Amygdala (tissue), 56 donors: ENCODE measurements at places on chromosomes 6 and 20.

GRCh38 chr6:143146186-143146851 lies 85.6 kb downstream of the AIG1 start:
- DNase-seq = no peak

- DNase-seq = no peak
These were observed 16.4 kb upstream of the IBTK start for GRCh38 chr6:82263916-82264315.

DNA sequence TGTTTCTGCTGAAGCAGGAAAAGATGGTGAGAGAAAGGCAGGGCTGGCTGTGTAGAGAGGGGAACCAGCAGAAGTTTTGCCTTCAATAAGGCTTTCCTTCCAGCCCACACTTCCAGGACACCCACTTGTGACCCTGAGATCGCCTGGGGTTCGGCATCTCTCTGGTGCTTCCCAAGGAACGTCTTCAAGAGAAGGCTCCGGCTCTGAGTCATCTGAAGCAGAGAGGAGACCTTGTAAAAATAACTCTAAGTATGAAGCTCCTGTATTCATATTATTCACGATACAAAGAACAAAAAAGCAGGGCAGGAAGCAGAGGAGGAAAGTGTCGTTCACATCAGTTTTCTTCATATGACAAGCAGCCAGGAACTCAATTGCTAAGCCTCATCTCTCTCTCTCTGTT lies 95.4 kb upstream of the MRPS10 start:
- DNase-seq = peak; percentile 16

DNA sequence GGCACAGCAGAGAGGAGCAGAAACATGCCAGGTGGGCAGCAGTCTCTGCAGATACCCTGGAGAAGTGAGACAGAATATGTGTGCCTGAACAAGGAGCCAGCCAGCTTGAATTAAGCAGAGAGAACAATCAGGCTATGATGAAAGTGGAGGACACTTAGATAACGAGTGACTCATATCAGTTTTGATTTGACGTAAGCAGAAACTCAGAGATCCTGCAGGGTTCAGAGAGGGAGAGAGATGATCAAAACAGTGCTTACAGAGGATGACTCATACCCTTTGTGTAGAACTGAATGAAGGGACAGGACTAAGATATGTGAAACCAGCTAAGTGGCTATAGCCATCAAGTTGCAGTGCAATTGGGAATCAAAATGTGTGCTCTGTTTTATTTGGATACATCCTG lies 300.7 kb downstream of the TENT5A start:
- no peak for DNase-seq

DNA sequence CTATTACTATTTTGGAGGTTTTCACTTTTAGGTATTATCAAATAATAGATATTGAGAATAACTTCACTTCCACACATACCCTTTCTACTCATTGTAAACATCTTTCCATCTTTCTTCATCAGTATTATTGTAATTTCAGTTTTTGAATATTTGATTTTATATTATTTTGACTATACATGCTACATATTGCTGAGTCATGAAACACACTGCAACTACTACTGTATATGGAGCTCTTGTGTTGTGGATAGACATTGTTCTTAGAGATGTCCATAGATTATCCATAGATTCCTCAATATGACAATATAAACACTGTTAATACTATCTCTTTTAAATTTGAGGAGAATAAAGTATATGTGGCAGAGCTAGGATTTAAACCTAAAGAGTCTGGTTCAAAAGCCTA lies 819 bp upstream of the IMPG1 start:
- DNase-seq = no peak

DNA sequence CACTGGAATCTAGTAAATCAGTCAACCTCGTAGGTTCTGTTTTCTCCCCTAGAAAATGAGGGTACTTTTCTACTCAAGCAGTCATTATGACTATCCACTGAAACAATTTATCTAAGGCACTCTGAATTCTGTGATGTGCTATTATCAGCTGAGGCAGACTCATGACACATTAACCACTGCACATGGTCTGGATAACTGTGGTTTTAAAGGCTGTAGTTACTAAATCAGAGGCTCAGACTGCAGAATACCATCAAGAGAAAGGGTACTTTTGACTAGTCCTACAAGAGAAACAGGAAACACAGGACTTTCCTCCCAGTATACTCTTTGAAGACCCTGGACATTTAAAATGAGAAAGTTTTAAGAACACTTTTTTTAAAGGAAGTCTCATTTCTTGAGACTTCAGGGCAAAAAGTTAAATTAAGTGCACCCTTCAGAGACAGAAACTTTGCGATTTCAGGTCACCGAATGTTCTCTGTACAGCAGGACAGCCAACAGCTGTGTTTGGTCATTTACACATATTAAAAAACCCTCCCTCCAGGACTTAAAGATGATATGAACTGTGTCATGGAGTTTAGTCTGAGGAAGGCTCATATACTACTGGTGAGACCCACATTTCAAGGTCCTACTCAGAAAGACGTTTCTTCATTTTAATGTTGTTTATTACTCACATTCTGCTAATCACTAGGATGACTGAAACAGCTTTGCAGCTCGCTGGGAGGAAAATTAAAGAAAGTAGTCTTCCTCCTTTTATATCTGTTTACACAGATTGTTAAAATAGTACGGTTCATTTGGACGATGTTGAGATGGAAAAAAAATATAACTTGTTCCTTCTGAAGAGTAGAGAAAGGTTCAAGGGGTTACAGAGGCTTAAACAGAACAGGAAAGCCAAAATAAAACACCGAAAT lies 19.9 kb downstream of the ATXN1 start:
- DNase-seq = no peak

- DNase-seq = no peak
These were observed 5.0 kb downstream of the VSX1 start for GRCh38 chr20:25076731-25077609.

GRCh38 chr20:58224974-58225373 lies 3.5 kb downstream of the ANKRD60 start:
- DNase-seq = no peak
